K562 (cell line): ENCODE measurements at places on chromosomes 11 and 22.

DNA sequence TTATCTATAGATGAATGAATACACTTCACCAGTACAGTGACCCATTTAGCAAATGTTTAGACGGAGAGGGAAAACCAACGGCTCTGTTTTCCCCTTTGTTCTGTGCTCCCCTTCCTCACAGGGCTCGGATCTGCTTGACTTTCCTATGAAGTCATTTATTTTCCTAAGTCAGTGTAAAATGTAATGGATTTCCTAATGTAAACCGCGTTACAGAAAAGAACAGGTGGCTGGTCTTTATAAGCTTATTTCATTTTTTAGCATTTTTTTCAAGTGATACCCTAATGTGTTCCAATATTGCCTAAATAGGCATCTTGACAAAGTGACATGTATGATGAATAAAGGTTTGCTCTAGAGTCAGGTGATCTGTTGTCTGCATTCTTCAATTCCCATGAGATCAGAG is 207.5 kb downstream of the PGR start:
- no peak for DNase-seq

GRCh38 chr11:1302461-1303125 is 6.8 kb downstream of the TOLLIP start:
- no peak for DNase-seq

DNA sequence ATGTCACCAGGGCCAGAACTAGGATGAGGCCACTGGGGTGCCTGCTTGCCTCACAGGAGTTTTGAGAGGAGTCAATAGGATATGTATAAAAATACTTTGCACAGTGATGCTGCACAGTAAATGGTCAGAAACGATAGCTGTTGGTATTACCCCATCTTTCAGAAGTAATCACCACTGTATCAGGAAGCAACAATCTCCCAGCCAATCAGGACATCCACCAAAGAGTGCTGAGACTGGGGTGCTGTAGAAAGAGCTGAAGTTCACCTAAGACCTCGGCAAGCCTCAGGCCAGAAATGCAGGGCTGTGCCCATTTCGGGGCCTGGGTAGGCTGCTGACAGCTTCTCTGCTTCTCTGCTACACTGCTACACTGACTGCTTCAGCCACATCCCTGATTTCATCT is 17.4 kb downstream of the LMO2 start:
- DNase-seq = no peak

- no peak for DNase-seq
Measured at GRCh38 chr22:33440756-33441155, 382.6 kb upstream of the SYN3 start.

DNA sequence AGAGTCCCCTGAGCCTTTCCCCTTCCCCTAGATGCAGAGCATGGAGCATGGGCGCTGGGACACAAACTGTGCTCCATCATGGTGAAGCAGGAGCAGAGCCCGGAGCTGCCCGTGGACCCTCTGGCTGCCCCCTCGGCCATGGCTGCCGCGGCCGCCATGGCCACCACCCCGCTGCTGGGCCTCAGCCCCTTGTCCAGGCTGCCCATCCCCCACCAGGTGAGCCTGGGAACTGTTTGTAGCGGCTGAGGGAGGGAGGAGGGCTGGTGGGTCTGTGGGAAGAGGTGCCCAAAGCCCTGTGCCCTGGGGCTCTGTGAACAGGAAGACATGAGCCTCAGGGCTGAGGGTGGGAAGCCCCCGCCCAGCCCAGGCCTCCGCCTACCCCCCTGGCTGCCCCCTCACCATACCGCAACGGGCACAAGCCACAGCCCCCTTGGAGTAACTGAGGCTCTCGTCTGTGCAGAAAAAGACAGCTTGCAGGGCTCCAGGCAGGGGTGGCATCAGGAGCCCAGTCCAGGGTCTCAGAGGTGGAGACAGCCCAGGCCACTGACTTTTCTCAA is 30.4 kb downstream of the CREB3L1 start:
- DNase-seq = no peak

- DNase-seq = peak; percentile 60
Measured at GRCh38 chr11:102495161-102496042, 35.1 kb downstream of the MMP7 start.

DNA sequence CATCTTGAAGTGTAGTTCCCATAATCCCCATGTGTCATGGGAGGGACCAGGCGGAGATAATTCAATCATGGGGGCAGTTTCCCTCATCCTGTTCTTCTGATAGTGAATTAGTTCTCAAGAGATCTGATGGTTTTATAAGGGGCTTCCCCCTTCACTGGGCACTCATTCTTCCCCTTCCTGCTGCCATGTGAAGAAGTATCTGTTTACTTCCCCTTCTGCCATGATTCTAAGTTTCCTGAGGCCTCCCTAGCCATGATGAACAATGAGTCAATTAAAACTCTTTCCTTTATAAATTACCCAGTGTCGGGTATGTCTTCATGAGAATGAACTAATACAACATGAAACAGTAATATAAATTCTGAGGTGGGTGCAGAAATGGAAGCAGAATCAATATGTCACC is 12.1 kb upstream of the SPTBN2 start:
- no peak for DNase-seq

DNA sequence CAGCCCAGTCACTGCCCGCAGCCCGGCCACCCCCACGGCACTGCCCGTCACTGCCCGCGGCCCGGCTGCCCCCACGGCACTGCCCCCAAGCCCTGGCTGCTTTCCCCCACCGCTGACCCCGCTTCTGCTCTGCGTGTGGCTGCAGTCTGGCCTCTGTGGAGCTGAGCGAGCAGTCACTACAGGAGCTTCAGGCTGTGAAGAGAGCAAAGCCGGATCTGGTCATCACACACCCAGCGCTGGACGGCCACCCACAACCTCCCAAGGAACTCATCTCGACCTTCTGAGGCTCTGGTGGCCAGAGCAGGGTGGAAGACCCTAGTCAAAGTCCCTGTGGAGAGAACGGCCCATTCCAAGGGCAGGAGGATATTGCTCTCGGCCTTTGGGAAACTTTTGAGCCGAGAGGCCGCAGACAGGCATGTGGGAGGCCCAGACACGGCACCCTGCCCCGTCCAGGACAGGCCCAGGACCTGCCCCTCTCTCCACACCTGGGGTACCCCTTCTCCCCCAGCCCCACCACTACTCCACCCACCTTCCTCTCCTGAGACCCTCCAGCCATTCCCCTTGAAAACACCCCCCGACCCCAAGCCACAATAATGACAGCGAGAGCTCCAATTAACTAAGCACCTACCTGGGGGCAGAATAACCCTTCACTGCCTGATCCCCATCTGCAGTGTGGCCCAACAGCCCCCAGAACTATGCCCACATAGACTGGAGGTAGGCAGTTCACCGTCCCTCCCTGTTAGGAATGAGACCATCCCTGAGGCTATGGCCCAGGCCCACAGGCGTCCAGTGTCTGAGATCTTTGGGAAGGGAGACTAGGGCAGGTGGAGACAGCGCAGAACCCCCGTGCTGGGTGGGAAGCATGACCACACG is 3.7 kb upstream of the PGGHG start:
- DNase-seq = no peak

GRCh38 chr11:108037211-108037610 is 28.5 kb downstream of the CUL5 start:
- no peak for DNase-seq

DNA sequence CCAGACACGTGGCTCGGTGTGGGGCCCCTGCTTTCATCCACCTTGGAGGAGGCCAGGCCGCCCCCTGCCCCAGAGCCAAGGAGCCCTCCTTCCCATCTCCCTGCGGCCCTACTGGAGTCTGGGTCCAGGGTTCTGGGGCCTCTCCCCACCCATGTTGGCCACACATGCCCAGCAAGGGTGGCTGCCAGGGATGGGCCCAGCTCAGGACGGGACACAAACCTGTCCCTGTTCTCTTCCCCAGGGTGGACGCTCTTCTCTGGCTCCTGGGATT is 4.6 kb downstream of the PANX2 start:
- DNase-seq = no peak

GRCh38 chr11:45157247-45158209 is 11.1 kb downstream of the PRDM11 start:
- no peak for DNase-seq

- DNase-seq = peak; percentile 73
Measured at GRCh38 chr22:36425977-36426523, 38.3 kb upstream of the MYH9 start.

DNA sequence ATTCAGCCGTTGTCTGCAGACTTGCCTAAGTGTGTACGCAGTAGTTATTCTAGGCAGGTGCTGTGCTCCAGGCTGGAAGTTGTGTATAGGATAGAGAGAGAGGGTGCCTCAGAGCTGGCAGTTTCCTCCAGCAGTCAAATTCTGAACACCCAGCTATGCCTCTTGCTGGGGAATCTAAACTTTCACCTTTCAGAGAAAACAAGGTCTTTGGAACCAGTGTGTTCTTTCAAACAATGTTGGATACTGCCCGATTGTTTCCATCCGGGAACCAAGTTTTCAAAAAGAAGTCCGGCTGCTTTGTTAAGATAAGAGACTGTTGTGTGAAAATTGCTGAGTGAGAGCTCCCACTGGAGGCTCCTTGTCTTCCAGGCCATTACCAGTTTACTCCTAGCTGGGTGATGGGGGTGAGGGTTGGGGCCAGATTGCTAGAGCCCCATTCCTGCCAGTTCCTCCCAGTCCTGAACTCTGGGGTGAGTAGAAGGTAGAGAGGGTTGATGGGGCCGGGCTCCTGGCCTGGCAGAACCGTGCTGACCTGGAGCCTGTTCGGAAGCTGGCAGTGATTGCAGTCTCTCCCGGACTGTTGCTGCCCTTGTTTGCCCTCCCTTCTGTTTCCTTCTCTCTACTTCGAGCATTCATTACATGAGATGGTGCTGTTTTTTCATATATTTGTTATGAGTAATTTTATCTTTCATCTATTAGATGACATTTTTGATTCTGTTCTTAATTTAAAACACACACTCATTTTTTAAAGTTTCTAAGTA is 150.2 kb downstream of the TEAD1 start:
- DNase-seq = no peak

- DNase-seq = peak; percentile 62
Measured at GRCh38 chr11:66467034-66467659, 442 bp downstream of the PELI3 start.
